Activated CD8-positive, alpha-beta memory T cell treated with anti-CD3 and anti-CD28 coated beads for 24 hours (primary cell): ENCODE measurements at places on chromosomes 5 and 9.

DNA sequence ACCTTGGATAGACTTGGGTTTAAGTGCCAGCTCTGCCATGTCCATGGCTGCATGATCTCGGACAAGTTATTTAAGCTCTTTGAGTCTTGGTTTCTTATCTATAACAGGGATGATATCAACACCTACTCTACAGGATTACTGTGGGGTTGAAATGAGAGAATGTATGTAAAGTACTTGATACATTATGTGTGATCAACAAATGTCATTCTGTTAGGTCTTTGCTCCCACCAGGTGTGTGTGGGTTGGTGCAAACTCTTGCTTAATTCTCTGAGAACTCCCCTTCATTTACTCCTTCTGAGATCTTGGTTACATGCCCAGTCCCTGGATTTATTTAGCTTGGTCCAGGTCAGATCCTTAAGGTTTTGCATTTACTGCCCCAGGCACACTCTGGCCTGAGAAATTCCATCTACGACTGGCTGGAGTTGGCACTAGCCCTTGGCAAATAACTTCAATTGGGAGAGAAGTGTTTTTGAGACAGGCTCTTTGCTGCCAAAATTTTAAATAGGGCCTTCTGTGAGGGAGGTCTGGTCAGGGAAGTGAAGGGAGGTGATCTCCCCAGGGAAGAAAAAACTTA, 63.5 kb upstream of the KLF9 start:
- DNase-seq: no peak

- no peak for DNase-seq
Observed at GRCh38 chr5:9817819-9818218, 187.7 kb upstream of the TAS2R1 start.

DNA sequence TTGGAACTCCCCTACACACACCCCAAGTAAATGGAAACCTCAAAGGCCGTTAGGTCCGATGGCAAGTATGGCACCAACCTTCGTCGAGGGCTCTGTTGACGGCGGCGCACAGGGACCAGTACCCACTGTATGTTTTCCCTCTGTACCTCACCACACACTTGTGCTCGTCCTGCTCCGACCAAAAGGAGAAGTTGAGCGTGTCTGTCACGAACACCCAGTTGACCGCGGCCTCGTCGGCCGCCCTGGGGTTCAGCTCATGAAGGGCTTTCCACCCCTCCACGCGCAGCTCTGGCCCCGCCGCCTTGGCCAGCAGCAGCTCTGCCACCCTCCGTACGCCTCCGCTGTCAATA, 24.0 kb downstream of the HNRNPK start:
- no peak for DNase-seq

GRCh38 chr5:32388432-32389129, 56.0 kb downstream of the ZFR start:
- DNase-seq: no peak

GRCh38 chr5:150615141-150615699, 25.2 kb upstream of the SYNPO start:
- no peak for DNase-seq

DNA sequence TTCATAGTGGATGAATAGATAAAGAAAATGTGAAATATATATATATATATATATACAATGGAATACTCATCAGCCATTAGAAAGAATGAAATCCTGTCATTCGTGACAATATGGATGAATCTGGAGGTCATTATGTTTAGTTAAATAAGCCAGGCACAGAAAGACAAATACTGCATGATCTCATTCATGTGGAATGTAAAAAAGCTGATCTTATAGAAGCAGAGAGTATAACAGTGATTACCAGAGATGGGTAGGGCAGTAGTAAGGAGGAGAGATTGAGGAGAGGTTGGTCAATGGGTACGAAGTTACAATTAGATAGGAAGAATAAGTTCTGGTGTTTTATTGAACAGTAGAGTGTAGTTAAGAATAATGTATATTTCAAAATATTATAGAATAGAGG, 19.7 kb upstream of the PCDHAC2 start:
- no peak for DNase-seq
